ENCODE measurements at places on chromosomes 1 and 21. TPM values are rescaled to one million over a fixed set of nuclear protein-coding genes. Genes with fewer than 3 reads are reported as not detected.

Gene TPTE
- not detected for total RNA-seq

Gene SH2D2A
- 0.25 TPM for total RNA-seq

Gene ZNF669
- total RNA-seq, result 20.7 TPM

Gene ABCA4
- total RNA-seq, result 0.25 TPM

Measured in temporal lobe (tissue), 4 donors.